EH (cell line): ENCODE measurements at places on chromosomes 6 and 20.

DNA sequence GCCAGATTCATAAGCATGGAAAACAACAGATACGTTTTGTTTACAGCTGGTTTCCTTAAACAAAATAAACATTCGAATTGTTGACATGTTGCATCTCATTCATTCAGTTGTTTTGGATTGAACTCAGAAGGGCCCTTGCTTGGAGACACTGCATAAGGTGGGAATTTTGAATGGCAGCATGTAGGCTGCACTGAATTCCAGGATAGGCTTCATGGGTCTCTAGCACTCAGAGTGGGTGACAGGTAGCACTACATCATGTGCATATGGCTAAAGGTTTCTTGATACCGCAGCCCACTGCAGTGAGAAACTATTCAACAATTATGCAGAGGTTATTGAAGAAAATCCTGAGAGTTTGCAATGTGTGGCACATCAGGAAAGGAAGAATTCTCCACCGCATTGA, 1.6 kb downstream of the BEND6 start:
- no peak for DNase-seq

DNA sequence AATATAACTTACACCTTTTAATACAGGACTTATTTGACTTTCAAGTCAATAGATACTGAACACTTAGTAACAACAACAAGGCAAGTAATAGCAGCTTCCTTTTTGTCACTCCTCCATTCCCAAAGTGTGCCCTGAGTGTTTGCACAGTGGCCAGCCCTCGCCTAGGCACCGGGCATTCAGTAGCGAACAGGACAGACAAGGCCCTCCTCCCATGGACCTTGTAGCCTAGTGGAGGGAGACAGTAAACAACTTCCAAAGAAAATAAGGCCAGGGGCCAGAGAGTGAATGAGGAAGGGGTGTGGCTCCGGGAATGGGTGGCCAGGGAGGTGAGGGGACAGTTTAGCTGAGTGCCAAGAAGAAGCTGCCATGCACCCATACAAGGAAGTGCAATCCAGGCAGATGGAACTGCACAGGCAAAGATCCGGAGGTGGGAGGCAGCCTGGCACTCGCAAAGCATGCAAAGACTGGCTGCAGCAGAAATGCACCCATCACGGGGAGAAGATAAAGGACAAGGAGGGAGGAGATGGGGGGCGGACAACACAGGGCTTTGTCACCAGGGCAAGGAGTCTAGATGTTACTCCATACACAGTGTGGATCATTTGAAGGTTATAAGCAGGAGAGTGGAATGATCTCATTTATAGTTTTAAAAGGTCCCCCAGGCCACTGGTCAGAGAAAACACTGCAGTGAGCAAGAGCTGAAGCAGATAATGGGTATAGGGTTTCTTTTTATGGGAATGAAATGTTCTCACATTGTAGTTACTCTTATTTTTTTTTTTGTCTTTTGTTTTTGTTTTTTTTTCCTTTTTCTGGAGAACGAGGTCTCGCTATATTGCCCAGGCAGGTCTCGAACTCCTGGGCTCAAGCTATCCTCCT, 32.2 kb downstream of the ATP9A start:
- no peak for DNase-seq

- no peak for DNase-seq
Measured at GRCh38 chr6:124066946-124067552, 263.4 kb downstream of the NKAIN2 start.

DNA sequence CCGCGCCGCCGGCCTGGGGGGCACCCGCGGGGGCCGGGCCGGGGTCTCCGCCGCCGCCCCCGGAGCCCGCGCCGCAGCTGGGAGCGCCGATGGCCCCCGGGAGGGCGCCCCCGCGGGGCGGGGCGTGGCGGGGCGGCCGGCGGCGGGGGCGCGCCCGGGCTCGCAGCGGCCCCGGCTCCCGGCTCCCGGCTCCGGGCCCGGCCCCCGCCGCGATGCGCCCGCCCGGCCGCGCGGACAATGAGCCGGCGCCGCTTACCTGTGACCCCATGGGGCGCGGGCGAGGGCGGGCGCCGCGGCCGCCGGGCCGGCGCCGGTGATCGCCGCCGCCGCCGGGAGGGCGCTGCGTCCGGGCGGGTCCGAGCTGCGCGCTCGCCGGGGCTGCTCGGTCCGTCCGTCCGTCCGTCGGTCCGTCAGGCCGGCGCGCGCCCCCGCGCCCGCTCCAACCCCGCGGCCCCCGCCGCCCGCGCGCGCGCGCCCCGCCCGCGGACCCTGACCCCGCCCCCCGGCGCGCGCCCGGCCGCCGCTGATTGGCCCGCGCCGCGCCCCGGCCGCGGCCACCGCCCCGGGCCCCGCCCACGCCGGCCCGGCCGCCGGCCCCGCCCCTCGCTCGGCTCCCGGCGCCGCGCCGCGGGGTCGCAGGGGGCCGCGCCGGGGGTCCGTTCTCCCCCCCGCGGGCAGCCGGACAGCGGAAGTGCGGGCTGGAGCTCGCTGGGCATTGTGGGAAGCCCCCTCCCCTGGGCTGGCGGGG, at the start of gene ZBTB46:
ZBTB46 (minus strand) TSS at position 424 of the 748 bp plus-strand sequence. CDS start 40,507 bp downstream, outside the sequence.
- DNase-seq: peak; percentile 48

DNA sequence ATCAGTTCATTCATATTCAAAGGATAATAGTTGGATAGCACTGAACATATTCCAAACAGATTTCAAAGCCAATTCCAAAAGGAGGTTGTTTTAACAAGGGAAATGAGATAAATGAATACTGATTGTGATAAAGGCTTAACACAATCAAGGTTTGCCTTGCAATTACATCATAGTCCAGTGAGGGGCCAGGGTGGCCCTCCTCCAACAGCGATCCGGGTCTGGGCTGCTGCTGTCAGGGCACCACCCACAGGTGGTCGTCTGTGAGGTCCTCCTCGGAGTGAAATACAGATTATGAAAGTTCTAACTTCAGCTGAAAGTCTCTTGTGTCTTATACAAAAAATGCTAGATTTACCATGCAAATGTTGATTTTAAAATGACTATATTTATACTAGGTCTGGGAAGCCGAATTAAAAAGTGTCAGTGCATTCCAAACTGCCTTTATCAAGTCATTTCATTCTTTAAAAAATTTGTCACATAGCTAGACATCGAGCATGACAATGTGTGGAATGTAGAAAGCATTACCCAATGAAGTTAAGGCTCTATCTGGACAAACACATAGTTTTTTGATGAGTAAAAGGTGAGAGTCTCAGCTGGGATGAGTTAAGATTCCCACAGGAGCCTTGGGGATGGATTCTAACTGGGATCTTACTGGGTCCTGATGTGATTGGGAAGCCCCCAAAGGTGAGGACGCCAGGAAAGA, 65.9 kb upstream of the SLC22A23 start:
- peak; percentile 93 for DNase-seq

DNA sequence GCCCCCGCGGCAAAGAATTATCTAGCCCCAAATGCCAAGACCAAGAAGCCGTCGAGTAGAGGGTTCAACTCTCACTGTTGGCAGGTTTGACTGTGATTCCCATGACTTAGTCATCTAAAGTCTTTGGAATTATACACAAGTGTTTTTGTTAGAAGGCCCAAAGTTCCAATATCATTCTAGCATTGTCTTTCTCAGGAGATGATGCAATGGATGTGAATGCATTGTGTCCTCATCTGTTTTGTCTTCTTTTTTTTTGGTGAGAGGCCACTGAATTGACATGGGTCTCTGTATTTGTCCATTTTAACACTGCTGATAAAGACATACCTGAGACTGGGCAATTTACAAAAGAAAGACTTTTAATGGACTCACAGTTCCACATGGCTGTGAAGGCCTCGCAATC, 290.5 kb upstream of the ZFP64 start:
- no peak for DNase-seq

DNA sequence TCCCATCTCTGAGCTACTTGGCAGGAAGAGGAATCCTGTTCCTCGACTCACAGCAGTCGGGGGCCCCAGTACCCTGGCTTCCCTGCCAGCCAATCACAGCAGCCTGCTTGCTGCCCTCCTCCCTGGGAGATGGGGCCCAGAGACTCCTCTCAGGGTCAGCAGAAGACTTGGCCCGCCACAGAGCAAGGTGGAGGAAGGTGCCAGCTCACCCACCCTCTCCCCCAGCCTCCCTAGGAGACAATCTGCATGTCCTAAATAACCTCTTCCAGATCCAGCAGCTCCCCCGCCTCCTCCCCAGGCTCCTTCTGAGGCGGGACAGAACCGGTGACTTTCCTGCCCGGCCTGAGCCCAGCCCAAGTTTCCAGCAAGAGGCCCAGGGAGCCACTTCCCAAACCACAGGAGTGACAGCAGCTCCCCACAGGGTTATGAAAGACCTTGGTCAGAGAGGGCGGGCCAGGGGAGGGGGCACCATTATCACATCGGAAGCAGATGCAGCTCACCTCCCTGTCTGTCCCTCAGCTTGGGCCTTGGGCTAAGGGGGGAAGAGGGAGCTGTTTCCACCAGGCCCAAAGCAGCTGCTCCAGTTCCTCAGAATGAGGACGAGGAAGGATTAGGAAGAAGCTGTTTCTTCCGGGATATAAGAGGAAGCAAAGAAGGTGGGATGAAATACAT, 2.3 kb downstream of the CCND3 start:
- peak; percentile 54 for DNase-seq

- no peak for DNase-seq
Measured at GRCh38 chr6:56032715-56033260, 157.4 kb upstream of the BMP5 start.

GRCh38 chr6:85580878-85581267, 12.8 kb downstream of the SNX14 start:
- peak; percentile 62 for DNase-seq

- no peak for DNase-seq
Measured at GRCh38 chr20:22931653-22932608, 103.2 kb upstream of the SSTR4 start.

- no peak for DNase-seq
Measured at GRCh38 chr6:16933532-16933931, 168.3 kb upstream of the STMND1 start.

DNA sequence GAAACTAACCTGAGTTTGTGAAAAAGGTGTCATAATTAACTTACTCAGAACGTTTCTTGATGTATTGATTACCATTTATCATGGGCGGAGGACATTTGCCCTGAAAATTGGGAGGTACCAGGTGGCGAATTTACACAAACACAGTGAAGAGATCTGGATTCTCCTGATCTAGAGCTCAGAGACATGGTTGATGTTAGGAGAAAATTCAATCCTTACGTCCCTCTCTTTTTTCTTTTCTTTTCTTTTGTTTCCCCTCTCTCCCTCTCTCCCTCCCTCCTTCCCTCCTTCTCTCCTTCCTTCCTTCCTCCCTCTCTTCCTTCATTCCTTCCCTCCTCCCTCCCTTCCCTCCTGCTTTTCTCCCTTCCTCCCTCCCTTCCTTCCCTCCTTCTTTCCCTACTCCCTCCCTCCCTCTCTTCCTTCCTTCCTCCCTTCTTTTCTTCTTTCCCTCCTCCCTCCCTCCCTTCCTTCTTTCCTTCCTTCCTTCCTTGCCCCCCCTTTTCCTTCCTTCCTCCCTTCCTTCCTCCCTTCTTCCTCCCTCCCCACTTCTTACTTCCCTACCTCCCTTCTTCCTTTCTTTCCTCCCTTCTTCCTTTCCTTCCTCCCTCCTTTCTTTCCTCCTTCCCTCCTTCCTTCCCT, 234.1 kb downstream of the OTOR start:
- DNase-seq: no peak

DNA sequence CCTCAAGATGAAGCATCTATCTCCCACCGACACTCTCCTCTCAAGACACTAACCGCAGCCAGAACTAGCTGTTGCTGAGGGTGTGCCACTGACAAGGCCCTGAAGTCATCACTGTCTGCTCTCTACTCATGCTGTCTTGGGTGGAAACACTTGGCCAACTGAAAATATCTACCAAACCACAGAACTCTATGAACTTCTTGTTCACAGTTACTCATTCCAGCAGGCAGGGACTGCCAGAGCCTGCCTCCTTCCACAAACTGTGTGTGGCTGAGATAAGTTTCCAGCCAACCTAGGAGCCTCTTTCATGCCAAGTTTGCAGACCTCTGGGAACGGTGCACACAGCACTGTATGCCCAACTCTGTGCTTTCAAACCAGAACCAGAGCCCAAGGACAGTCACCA, 45.5 kb upstream of the NXT1 start:
- peak; percentile 20 for DNase-seq

DNA sequence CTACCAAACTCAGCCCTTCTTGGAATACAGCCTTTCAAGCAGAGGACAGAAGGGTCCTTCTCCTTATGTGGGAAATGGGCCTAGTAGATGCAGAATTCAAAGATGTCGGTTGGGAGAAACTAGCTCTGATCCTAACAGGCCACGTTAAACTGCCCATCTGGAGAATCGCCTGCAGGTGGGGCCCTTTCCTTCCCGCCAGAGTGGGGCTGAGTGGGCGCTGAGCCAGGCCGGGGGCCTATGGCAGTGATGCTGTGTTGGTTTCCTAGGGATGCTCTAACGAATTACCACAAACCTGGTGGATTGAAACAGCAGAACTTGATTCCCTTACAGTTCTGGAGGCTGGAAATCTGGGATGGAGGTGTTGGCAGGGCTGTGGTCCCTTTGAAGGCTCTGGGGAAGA, 9.1 kb downstream of the MAPK13 start:
- DNase-seq: no peak

DNA sequence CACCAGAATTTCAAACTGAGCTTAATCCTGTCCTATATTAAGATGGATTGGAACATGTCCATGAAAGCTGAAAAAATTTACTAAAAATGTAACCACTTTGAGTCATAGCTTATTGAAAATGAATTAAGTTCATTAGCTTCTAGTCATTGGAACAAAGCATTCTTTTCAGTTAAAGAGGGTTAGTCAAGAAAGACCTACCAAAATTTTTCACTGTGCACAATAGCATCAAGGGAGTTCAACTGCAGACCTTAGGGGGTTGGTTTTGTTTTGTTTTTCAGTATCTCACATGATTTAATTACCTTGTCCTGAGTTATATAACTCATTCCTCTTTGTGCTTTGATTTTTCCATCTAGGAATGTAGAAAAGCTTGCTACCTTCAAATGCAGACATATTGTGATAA, 2.8 kb downstream of the SLC2A12 start:
- no peak for DNase-seq

DNA sequence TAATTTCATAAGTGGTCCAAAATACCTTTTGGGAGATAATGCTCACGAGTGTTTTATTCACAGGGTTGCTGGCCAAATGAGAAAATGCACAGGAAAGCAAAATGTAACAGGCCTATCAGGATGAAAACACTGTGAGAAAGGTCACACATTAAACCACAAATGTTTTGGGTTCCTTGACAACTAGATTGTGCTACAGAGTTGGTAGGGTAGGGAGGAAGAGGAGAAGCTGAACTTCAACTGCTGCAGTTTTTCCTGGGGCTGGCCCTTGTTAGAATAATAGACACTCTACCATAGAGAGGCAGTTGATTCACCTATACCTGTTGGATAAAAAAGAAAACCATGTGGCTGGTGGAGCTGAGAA, 28.1 kb upstream of the PAQR8 start:
- DNase-seq: no peak

GRCh38 chr20:47099825-47100441, 205.3 kb downstream of the EYA2 start:
- DNase-seq: no peak

- DNase-seq: no peak
Measured at GRCh38 chr6:107354451-107354850, 104.9 kb downstream of the PDSS2 start.

GRCh38 chr20:14576196-14576877, 238.9 kb upstream of the FLRT3 start:
- DNase-seq: no peak

- DNase-seq: no peak
Measured at GRCh38 chr6:38393986-38394385, 245.7 kb downstream of the BTBD9 start.

- DNase-seq: peak; percentile 7
Measured at GRCh38 chr20:21251278-21251677, 51.9 kb upstream of the XRN2 start.
